Stimulated activated CD4-positive, alpha-beta T cell treated with anti-CD3 and anti-CD28 coated beads, Interleukin-1b, Interleukin-23, amount 100 ng/mL, for 4 hours (primary cell): ENCODE measurements at places on chromosomes 7 and 10.

GRCh38 chr10:71516890-71517289 lies 120.2 kb downstream of the CDH23 start:
- no peak for DNase-seq

GRCh38 chr7:111180338-111180737 lies 89.4 kb downstream of the LRRN3 start:
- DNase-seq, result no peak

DNA sequence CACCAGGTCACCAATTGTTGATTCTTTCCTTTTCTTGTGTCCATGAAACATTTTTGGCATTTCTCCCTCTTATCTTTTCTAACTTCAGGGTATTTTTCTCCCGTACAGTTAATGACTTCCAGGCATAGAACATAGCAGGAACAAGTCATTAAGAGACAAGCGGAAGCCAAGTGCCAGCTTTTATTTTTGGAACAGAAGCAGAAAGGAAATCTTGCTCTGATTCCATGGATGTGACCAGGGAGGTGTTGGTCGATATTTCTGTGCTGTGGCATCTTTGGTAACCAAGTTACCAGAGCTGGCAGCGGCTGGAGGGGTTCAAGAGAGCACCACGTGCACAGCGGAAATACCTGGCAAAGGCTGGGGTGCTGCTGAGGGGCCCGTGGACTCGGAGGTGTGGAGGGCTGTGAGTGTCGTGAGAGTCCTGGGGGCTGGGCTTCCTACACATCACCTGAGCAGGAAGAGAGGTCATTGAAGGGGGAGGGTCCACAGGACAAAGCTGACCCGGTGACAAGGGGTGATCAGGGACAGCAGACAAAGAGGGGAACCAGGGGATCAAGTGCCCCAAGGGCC lies 1.8 kb downstream of the LLCFC1 start:
- no peak for DNase-seq

- DNase-seq, result peak; percentile 58
Measured at GRCh38 chr10:11742009-11742778, at the start of gene ECHDC3. Gene ECHDC3 (plus strand): TSS chr10:11742382. CDS start chr10:11742577, 195 bp downstream.

- DNase-seq, result no peak
Measured at GRCh38 chr7:24323961-24324480, 40.0 kb downstream of the NPY start.

- no peak for DNase-seq
Measured at GRCh38 chr7:155682484-155682883, 38.0 kb downstream of the RBM33 start.

- DNase-seq, result peak; percentile 70
Measured at GRCh38 chr7:129780257-129780973, 168.9 kb downstream of the NRF1 start.

GRCh38 chr10:12742771-12743170 lies 258.7 kb downstream of the CCDC3 start:
- DNase-seq, result no peak

- DNase-seq, result peak; percentile 24
Measured at GRCh38 chr7:99407872-99408378, 472 bp downstream of the PDAP1 start.

- DNase-seq, result no peak
Measured at GRCh38 chr7:70520611-70521010, 611.3 kb upstream of the GALNT17 start.

DNA sequence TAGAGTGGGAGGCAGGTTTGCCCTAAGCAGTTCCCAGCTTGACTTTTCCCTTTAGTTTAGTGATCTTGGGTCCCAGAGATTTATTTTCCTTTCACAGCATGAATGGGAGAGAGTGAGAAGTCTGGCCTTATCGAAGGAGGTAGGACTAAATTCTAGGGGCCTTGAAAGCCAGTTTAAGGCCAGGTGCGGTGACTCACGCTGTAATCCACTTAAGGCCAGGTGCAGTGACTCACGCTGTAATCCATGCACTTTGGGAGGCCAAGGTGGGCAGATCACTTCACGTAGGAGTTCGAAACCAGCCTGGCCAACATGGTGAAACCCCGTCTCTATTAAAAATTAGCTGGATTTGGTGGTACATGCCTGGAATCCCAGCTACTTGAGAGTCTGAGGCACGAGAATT lies 392.2 kb downstream of the ACTR3B start:
- DNase-seq, result no peak

DNA sequence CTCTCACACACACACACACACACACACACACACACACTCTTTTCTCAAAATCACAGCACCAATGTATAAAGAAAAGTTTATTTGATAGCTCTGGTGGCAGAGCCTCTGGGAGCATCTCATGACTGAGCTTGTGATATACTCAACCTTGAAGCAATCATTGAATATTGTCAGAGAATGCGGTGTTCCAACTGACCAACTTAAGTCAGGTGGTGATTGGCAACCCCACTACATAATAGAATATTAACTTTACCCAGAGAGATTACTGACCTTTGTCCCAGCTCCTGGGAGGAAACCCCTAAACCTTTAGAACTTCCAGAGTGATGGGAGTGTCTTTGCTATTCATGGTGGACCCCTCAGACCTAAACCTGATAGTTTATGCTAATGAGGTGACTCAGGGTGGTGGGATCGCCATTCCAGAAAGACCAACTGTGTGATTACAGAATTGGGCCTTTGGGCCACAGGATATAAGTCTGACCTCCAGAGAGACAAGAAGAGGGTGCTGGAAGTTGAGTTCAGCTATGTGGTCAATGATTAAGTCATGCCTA lies 143.1 kb downstream of the OTUD1 start:
- no peak for DNase-seq

DNA sequence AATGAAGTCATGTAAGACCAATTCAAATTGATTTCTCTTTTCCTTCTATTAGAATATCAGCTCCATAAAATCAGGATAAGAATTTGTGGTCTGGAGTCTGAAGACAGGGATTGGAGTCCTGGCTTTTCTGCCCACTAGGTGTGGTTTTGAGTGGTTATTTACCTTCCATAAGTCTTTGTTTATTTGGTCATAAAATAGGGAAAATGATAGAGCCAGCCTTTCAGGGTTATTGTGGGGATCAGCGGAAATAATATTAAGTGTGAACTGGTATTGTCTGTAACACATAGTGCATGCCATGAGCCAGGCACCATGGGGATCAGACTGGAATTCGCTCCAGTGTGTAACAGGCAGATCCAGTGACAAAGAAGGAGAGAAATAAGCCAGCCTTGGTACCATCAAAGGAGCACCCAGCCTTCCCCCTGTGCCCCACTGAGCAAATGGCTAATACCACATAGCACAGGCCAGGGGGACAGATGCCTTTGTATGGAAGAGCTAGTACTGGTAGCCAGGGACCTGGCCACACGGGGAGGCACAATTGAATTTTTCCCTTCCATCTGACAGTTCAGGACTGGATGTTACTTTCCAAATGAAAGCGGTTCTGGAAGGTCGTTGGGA lies 509.7 kb upstream of the PODXL start:
- no peak for DNase-seq

DNA sequence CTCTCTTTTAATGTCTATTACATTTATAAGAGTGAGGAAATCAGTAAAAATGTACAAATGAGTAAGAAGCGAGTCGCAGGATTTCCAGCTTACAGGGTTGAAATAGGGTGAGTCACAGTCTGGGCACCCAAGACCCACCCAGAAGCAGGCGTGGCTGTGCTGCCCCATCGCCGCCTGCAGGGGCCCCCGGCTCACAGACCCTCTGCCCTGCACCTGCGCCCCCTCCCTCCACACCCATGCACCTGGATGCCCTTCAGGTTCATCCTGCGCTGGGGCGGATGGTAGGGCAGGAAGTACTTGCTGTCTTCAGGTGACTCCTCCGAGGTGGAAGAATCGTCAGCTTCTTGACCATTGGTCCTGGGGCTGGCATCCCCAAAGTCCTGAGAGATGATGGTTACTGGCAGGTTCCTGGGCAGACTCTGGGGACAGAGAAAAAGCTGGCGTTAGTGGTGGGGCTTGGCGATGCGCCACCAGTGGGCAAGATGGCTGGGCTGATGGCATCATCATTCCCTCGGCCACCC lies 90.2 kb upstream of the GNA12 start:
- no peak for DNase-seq

DNA sequence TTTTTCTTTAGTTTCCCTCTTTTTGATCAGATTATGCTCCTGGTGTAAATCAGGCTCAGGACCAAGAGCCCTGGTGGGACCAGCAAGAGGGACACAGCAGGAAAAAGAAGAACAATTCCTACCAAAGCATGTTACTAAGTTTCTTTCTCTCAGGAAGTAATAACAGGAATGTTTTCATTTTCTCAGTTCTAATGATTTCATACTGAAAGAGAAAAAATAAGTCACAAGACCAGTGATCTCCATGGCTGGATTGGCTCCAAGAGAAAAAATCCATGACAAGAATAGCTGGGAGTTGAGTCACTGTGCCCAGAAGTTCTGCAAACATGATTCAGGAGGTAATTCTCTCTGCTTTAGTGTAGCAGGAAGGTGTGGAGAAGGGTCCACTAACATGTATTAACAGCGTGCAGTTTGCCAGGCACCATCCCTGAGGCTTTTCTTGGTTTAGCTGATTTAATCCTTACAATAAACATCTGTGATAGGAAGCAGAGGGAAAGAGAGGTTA lies 23.8 kb upstream of the IFIT2 start:
- no peak for DNase-seq

GRCh38 chr7:95482424-95482823 lies 3.3 kb upstream of the ASB4 start:
- no peak for DNase-seq

DNA sequence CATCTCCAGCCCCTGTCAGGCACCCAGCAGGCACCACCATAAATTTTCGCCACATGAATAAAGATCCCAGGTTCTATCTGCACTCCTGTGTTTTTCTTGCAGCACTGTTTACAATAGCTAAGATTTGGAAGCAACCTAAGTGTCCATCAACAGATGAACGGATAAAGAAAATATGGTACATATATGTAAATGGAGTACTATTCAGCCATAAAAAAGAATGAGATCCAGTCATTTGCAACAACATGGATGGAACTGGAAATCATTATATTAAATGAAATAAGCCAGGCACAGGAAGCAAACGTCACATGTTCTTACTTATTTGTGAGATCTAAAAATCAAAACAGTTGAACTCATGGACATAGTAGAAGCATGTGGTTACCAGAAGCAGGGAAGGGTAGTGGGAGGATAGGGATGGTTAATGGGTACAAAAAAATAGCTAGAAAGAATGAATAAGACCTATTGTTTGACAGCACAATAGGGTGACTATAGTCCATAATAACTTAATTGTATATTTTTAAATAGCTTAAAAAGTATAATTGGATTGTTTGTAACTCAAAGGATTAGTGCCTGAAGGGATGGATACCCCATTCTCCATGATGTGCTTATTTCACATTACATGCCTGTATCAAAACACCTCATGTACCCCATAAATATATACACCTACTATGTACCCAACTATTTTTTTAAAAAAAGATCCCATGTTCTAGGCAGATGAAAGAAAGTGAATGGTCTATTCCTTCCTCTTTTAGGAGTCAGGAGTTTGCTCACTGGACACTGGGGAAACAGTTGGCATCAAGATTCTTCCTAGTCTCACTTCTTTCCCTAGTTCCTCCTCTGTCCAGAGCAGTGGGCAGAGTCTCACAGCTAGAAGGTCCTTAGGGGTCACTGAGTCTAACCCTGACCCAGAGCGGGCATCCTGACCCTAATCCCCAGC lies 1.0 kb upstream of the NPFFR1 start:
- no peak for DNase-seq

GRCh38 chr7:24722386-24723177 lies 34.7 kb downstream of the GSDME start:
- no peak for DNase-seq

DNA sequence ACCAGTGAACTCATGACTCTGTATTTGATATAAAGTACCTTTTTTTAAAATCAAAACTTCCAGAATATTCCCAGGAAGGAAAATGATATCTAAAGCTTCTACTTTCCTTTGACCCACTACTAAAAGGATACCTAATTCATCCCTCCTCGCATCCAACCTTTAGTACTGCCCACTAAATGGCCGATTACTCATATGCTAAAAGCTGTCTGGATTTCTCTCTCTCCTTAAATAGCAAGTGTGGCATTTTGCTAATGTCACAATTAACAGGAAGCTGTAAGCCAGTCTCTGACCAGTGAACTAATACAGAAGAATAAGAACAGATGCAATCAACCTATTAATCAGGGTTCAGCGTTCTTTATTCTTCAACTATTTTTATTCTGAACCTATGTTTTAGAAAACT lies 59.0 kb downstream of the DNAJB9 start:
- no peak for DNase-seq

DNA sequence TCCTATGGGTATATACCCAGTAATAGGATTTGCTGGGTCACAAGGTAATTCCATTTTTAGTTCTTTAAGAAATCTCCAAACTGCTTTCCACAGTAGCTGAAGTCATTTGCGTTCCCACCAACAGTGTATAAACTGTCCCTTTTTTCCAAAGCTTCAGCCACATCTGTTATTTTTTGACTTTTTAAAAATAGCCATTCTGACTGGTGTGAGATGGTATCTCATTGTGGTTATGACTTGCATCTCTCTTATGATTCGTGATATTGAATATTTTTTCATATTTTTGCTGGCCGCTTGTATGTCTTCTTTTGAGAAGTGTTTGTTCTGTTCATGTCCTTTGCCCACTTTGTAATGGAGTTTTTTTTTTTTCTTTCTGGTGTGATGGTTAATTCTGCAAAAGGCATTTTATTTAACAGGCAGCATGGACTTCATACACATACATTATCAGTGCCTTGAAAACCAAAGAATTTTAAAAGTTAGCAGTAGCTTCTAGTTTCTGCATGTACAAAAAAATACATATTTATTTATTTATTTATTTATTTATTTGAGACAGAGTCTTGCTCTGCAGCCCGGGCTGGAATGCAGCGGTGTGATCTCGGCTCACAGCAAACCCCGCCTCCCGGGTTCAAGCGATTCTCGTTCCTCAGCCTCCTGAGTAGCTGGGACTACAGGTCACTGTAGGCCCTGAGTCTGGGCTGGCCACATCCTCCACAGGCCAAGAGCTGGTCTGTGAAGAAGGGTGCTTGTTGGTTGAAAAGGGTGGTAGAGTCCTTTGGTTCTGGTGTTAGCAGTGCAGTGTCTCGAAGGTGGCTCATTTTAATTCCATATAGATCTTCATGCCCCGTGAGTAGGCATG lies 32.3 kb downstream of the AGR3 start:
- no peak for DNase-seq
